ENCODE measurements at places on chromosomes 12 and 14.

GRCh38 chr12:93029091-93029490, 100.0 kb upstream of the EEA1 start:
- DNase-seq = no peak

GRCh38 chr12:25979563-25979962, 21.1 kb downstream of the RASSF8 start:
- no peak for DNase-seq

DNA sequence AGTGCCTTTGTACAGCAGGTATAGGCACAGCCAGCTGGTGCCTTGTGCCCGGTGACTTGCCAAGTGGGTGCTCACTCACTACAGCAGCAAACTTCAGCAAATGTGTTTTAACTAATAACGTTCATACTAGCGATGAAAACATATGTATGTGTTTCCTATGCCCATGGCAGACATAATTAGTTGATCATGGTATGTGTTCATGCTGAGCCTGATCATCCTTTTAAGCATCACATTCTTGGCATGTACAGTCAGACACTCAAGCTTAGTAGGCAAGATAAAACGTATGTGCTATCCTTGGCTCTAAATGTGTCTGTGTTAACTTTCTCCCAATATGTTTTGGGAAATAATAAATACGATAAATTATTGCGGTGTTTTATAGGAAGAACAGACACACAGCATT, 55.6 kb downstream of the RASSF8 start:
- no peak for DNase-seq

- no peak for DNase-seq
Observed at GRCh38 chr14:44782775-44783238, 178.9 kb downstream of the KLHL28 start.

DNA sequence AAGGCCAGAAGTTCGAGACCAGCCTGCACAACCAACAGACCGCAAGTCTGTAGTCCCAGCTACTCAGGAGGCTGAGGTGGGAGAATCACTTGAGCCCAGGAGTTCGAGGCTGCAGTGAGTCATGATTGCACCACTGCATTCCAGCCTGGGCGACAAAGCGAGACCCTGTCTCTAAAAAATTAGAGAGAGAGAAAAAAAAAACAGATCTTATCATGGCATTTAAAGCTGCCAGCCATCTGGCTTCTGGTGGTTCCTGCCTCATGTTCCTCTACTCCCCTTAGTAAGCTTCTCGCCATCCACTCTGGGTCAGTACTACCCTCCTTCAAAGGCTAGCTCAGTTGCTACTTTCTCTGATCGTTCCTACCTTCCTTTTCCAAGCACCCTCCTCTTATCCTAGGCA, 16.1 kb downstream of the CLSTN3 start:
- no peak for DNase-seq

DNA sequence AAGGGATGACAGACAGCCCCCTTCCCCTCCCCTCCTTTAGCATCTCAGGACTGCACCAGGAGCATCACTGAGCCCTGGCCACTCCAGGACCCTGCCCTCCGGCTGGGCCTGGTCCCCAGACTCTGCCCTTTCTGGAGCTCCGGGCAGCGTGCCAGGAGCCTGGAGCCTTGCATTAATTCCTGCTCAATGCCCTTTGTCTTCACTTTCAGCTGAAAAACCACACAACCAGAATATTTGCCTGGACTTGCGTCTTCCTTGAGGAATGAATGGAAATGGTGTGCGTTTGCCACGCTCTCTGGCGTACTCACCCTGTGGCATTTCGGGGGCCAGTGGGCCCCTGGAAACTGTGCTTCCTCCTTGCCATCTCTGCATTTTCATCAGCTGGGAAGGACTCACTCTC, 8.5 kb upstream of the RFLNA start:
- no peak for DNase-seq

- no peak for DNase-seq
Observed at GRCh38 chr14:75946785-75947184, 35.0 kb downstream of the TGFB3 start.

- no peak for DNase-seq
Observed at GRCh38 chr12:110718222-110718908, 24.3 kb downstream of the PPP1CC start.

DNA sequence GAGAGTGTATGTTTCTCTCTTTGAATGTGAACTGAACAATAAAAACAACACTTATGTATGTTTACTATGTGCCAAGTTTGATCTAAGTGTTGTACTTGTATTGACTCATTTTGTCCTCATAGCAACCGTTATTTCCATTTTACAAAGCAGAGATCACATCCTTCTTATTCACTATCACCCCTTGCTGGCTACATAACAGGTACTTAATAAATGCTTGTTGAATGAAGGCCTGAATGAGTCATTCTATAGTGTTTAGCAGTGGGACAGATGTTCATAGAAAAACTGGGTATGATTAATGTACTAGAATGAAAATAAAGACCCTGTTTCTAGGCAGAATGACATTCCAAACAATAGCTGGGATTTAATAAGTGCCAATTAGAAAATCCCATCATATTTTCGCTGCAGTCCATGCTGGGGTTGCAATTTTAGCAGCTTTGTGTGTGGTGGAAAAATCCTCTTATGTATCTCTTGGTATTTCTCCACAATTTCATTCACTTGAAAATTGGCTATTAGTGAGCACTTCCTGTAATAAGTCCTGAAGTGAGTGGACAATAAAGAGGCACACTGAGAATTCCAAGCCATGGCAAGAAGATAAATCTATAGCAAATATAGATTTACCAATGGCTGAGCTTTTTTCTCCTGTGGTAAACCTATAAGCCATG, 86.0 kb downstream of the FAR2 start:
- no peak for DNase-seq

DNA sequence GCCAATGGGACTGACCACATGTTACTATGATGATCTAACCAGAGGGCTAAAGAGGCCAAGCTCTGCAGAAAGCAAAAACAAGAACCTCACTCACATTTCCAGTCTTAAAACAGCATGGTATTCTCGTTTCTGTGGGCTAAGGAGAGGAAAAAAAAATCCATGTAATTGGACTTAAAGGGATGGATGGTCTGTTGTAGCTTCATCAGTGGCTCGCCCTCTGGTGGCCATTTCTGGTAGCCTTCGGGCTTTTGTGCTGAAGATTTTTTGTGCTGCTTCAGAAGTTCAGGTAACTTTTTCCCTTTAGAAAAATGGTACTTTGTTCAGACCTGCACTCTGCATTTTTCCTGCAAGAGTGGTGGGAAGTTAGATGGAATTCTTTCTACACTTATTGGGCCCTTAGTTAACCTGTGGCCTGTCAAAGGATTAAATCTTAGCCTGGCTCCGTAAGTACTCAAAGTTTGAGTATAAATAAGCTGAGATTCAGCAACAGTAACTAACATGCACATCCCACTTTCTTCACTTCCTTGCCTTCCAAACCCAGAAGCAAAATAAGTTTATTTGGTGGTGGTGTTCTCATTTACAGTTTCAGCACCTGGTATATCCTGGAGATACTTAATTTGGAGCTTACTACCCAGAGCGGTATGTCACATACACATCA, 22.3 kb downstream of the DCAF4 start:
- DNase-seq = peak; percentile 48

- no peak for DNase-seq
Observed at GRCh38 chr14:30054201-30054600, 126.6 kb upstream of the PRKD1 start.

- DNase-seq = peak; percentile 48
Observed at GRCh38 chr12:6612247-6612646, 5.1 kb upstream of the CHD4 start.

DNA sequence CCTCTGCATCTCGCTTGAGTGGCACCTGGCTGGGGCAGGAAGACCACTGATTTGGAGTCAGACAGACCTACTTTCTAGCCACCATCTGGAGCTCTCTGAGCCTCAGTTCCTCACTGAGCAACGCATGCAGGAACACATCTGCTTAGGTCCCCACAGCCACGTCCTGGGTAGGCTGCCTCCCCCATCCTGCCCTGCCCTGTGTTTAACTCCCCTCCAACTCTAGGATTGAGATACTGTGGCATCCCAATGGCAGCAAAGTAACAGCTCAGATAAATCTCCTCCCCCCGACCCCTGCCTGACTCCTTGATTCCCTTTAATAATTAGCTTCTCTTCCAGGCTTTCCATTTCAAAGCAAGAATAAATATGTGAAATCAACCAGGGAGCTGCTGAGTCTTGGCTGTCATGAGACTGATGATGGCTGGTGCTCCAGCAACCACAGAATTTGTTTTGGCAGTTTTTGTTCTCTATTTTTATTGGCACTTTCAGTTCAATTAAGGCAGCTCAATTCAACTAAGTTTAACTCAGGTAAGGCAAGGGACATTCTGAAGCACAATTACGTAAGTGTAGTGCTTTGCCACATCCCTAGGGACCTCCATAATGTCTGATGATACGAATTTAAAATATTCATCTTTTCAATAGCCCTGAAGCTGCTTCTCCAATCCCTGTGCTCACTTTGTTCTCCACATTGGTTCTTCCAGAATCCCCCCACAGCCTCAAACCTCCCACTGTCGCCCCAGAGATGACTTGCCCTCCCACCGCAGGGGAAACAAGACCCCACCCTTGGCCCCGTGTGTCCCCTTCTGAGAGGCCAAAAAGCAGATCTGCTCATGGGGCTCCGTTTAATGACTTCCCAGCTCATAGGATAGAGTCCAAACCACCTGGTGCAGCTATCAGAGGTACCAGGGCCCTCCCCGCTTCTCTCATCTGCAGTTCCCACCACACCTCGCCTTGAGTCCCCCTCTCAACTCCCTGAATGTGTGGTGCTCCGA, 58.2 kb downstream of the ESR2 start:
- DNase-seq = no peak

DNA sequence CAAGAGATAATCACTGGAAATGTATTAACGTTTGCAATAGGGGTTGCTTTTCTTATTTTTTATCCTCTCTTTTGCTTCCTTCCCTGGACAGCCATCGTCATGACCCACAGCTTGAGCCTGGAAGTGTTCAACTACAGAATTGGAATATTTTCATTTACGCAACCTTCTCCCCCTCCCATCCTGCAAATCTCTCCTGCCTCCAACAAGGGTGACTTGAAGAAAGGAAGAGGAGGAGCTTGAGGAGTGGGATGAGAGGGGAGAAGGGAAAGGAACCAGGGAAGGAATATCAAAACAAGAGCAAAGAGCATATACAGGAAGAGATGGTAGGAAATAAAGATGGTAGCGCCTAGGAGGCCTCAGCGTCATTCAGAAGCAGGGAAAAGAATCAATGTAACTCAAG, 1.6 kb upstream of the MANSC4 start:
- no peak for DNase-seq

GRCh38 chr12:66584673-66585072, 94.2 kb downstream of the GRIP1 start:
- DNase-seq = no peak

GRCh38 chr12:68109001-68109400, 50.5 kb downstream of the IFNG start:
- DNase-seq = no peak

DNA sequence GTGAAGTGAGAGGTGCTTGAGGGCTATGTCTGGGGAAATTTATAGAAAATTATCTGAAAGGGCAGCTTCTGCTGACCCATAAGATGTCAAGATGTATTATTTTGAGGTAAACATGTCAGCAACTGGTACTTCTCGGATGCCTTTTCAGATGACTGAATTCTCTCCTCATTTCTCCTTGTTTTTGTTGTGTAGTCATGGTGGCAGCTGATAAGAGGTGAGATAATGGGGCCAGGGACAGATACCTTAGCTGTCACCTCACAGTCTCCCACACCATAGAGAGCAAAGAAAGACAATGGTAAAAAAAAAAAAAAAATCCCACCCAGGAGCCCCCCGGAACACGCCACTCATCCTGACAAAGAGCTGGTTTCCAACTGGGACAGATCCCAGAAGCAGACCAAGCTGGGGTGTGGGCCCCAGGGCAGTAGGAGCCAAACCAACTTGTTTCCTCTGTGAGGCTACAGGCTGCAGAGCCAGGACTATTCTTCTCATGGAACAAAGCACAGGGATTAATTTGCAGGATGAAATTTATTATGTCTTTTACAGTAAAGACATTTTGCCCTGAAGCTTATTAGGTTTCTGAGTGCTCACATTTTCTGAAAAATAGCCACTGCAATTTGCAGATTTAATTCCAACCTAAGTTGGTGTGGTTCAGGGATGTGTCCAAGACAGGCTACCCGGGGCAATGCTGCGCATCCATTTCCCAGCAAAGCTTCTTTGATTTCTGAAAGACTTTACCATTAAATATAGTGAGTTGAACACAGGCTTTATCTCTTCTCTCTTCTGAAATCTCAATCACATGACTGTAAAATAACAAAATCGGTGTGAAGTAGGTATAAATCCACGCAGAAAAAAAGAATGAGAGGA, 52.2 kb downstream of the NDUFA12 start:
- no peak for DNase-seq

GRCh38 chr12:64400041-64400440, 4.2 kb upstream of the XPOT start:
- peak; percentile 61 for DNase-seq

DNA sequence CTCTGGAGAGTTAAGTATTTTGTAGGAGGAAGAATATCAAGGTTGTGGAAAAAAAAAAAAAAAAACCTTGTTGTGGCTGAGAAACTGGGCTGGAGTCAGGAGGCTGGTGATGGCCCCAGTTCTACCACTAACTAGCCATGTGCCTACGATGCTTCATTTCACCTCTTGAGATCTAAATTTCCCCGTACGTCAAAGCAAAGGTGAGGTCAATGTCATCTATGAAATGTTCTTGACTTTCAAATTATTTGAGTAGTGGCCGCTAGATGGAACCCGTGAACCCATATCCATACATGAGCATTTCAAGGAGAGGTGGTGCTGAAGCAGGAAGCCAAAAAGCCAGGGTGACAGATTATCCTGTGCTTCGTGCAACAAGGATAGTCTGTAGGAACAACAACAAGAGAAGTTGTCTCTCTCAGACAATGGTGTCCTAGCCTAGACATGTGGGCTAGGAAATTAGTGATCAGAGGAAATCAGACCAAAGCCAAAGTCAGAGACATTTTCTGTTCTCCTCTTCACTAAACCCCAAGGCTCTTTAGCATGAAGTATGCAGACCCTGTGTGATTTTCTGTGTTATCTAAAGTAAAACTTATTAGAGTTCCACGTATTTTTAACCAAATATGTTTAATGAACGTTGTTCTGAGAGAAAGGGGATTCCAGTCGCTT, 95.5 kb upstream of the ETV6 start:
- DNase-seq = peak; percentile 71

GRCh38 chr14:33728010-33728498, 222.8 kb downstream of the EGLN3 start:
- no peak for DNase-seq

DNA sequence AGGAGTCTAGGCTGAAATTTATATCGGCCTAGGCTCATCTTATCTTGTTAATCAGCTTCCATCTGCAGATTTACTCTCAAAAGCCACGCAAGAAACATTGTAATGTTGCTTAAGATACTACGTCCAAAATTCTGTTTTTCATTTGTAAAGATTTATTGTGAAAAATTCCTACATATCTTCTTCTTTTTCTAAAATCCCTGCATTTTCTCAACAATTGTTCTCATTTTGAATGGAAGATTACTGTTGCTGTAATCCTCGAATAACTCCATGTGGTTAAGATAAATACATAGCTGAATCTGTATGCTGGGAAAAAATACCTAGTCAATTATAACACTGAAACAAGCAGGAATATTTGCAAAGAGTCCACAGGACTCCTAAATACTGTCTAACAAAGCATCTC, 15.6 kb downstream of the INSM2 start:
- DNase-seq = no peak

GRCh38 chr12:94777936-94778335, 127.6 kb upstream of the TMCC3 start:
- no peak for DNase-seq

Measured in CD4-positive, alpha-beta T cell treated with Interleukin-21 for 1 hour (primary cell).